ENCODE measurements at places on chromosomes 3 and 15.

DNA sequence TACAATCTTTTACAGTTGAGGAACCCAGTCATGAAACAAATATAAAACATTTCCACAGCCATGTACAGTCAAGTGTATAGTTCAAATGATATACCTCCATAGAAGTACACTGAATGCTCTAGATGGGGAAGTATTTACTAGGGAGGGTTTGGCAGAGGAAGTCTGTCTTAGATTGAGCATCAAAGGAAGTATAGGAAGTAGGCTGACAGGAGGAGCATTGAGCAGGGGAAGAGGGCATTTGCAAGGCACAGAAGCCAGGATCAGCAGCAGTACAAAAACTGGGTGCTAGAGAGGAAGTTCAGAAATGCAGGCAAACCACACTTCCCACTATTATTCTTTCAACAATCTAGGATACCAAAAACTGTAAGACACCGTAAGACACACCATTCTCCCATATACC, 122.6 kb downstream of the ANO10 start:
- DNase-seq = no peak

DNA sequence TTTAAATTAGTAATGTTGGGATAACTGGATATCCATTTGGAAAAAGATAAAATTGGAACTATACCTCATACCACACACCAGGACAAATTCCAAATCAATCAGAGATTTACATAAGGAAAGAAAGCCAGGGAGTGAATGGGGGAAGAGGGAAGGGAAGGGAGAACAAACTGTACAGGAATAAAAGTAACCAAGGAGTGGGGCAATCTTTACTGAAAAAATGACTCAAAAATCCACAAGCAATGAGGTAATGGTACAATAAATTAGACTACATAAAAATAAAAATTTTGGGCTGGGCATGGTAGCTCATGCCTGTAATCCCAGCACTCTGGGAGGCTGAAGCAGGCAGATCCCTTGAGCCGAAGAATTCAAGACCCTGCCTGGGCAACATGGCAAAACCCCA, 82.6 kb downstream of the MLH1 start:
- DNase-seq = no peak

- no peak for DNase-seq
Measured at GRCh38 chr3:114411811-114412803, 118.3 kb downstream of the TIGIT start.

- DNase-seq = no peak
Measured at GRCh38 chr15:31871166-31871886, 159.0 kb upstream of the CHRNA7 start.

- DNase-seq = no peak
Measured at GRCh38 chr15:26178640-26179220, 315.6 kb upstream of the ATP10A start.
